ENCODE measurements at places on chromosomes 1 and 21. TPM values are rescaled to one million over a fixed set of nuclear protein-coding genes. Genes with fewer than 3 reads are reported as not detected.

DNA sequence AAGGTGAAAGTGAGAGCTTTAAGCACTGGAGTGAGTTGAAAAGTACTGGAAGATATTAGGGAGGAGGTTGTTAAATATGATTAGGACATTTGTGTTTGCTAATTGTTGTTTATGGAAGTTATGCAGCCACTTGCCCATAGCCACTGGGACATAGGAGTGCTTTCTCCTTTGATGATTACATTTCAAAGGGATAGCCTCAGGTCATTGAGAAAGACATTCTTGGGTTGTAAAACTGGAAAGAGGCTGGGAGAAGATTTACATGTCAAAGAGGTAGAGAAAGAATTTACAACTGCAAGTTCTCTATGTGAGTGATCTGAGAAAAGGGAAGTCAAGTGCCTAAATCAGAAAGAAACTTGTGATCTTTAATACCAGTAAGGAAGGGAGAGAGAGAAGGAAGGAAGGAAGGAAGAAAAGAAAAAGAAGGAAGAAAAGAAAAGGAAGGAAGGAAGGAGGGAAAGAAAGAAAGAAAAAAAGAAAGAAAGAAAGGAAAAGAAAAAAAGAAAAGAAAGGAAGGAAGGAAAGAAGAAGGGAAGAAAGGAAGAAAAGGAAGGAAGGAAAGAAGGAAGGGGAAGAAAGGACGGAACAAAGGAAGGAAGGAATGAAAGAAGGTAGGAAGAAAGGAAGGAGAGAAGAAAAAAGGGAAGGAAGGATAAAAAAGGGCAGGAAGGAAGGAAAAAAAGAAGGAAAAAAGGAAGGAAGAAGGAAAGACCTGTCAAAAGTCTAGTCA is 284.6 kb upstream of the DPYD start:
- H3K36me3 ChIP-seq, result no peaks in the 10 kb centered on the region
- H3K27me3 ChIP-seq, result peaks cover under 1% of the 10 kb centered on the region
- no peak for DNase-seq
- no peak overlapping the region for H3K4me3 ChIP-seq
- H3K27ac ChIP-seq, result no peak overlapping the region

- H3K27me3 ChIP-seq, result no peaks in the 10 kb centered on the region
- peaks cover 65% of the 10 kb centered on the region for H3K36me3 ChIP-seq
- H3K27ac ChIP-seq, result peak overlapping the region; percentile 91
- H3K4me3 ChIP-seq, result peak overlapping the region; percentile 94
- peaks cover 36% of the 10 kb centered on the region for H3K4me1 ChIP-seq
Measured at GRCh38 chr1:150577557-150578271, 1.7 kb downstream of the MCL1 start.

- H3K27ac ChIP-seq, result peak overlapping the region; percentile 21
- peaks cover 5% of the 10 kb centered on the region for H3K27me3 ChIP-seq
- H3K36me3 ChIP-seq, result no peaks in the 10 kb centered on the region
Measured at GRCh38 chr1:6157528-6158174, 22.5 kb downstream of the CHD5 start.

- DNase-seq, result peak; percentile 62
- H3K4me1 ChIP-seq, result peaks cover 3% of the 10 kb centered on the region
- no peaks in the 10 kb centered on the region for H3K27me3 ChIP-seq
- no peak overlapping the region for H3K4me3 ChIP-seq
- H3K27ac ChIP-seq, result no peak overlapping the region
- peaks cover 37% of the 10 kb centered on the region for H3K36me3 ChIP-seq
Measured at GRCh38 chr1:53878492-53879105, 11.0 kb downstream of the YIPF1 start.

GRCh38 chr21:23003951-23004350 is 2005.7 kb downstream of the NCAM2 start:
- no peaks in the 10 kb centered on the region for H3K4me1 ChIP-seq
- no peak overlapping the region for H3K4me3 ChIP-seq
- H3K27me3 ChIP-seq, result no peaks in the 10 kb centered on the region
- no peak overlapping the region for H3K27ac ChIP-seq
- H3K36me3 ChIP-seq, result no peaks in the 10 kb centered on the region
- no peak for DNase-seq

- DNase-seq, result peak; percentile 77
- H3K27me3 ChIP-seq, result peaks cover 5% of the 10 kb centered on the region
- peak overlapping the region; percentile 76 for H3K27ac ChIP-seq
Measured at GRCh38 chr1:116006486-116006964, 30.2 kb downstream of the SLC22A15 start.

- DNase-seq, result no peak
- peaks cover 10% of the 10 kb centered on the region for H3K27me3 ChIP-seq
- no peaks in the 10 kb centered on the region for H3K36me3 ChIP-seq
- H3K4me3 ChIP-seq, result no peak overlapping the region
- H3K27ac ChIP-seq, result no peak overlapping the region
Measured at GRCh38 chr1:208137193-208137592, 107.0 kb downstream of the PLXNA2 start.

- peaks cover 7% of the 10 kb centered on the region for H3K4me1 ChIP-seq
- no peak for DNase-seq
- H3K27me3 ChIP-seq, result no peaks in the 10 kb centered on the region
- H3K27ac ChIP-seq, result no peak overlapping the region
Measured at GRCh38 chr1:25501235-25502058, 42.0 kb upstream of the LDLRAP1 start.

DNA sequence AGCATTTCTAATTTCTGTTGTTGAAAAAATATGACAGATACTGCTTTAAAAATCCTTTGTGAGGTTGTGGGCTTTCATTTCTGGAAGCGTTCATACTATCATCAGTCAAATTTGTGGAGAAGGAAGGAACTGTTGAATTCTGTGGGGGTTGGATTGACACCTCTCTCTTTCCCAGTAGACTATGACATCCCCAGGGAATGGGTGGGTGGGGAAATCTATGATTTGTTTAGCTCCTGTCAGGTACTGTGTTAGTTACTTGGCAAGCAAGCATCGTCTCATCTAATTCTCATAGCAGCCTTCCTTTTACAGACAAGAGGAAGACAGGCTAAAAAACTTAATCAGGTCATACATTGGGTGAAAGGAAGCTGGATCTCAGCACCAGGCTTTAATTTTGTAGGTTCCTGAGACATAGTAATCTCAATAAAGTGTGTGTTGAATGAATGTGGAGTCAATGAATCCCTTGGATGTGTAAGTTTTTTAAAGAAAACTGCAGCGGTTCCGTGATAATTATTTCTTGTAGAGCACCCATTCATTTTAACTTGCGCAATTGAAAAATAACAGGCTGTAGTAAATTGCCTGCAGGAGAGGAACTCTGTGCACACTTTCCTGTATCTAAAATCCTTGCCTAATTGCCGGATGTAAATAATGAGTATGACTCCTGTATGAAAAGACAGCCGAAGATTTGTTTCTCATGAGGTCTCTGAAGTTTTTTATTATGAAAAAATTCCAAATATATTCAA is 60.6 kb downstream of the MYOM3 start:
- no peaks in the 10 kb centered on the region for H3K36me3 ChIP-seq
- H3K4me1 ChIP-seq, result no peaks in the 10 kb centered on the region
- H3K27ac ChIP-seq, result no peak overlapping the region
- no peak overlapping the region for H3K4me3 ChIP-seq
- peaks cover 4% of the 10 kb centered on the region for H3K27me3 ChIP-seq

DNA sequence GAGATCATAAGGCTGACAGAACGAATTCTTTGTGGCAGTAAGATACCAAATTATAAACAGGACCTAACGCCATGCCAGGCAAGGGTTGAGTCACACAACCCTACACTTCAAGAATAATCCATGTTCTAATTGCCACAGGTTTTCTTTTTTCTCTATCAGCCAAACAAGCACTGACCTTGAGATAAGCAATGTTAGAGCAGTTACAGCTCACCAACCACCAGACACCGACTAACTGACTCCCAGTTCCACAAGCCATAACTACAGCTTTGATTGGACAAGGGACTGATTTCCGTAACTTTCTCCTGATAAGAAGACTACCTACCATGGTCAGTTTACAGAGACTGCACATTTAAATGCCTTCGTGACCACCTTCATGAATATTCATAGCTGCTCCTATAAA is 149.6 kb downstream of the PTPRU start:
- no peaks in the 10 kb centered on the region for H3K4me1 ChIP-seq
- H3K4me3 ChIP-seq, result no peak overlapping the region
- no peaks in the 10 kb centered on the region for H3K36me3 ChIP-seq
- H3K27me3 ChIP-seq, result peaks cover 14% of the 10 kb centered on the region
- H3K27ac ChIP-seq, result no peak overlapping the region
- no peak for DNase-seq

GRCh38 chr1:42392255-42392654 is 11.7 kb downstream of the RIMKLA start:
- no peak overlapping the region for H3K4me3 ChIP-seq
- peaks cover 10% of the 10 kb centered on the region for H3K4me1 ChIP-seq
- H3K36me3 ChIP-seq, result no peaks in the 10 kb centered on the region

DNA sequence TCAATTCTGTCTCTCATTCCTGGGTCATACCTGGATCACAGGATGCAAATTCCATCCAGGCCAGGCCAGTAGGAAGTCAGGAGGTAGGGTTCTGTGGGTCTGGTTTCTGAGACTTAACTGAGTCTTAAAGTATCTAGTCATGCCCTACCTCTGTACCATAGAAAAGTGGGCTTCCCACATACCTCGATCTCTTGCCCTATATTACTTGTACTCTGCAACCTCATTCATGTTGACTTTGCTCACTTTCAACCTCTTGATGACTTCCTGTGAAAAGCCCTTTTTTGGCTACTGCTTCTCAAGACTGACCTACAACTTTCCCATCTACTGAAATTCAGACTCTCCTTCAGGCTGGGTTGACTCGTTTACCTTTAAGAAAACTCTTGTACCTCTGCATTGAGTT is 128.9 kb upstream of the C8B start:
- no peak for DNase-seq
- no peaks in the 10 kb centered on the region for H3K27me3 ChIP-seq
- H3K4me3 ChIP-seq, result no peak overlapping the region
- no peaks in the 10 kb centered on the region for H3K4me1 ChIP-seq
- no peak overlapping the region for H3K27ac ChIP-seq

- peaks cover 20% of the 10 kb centered on the region for H3K36me3 ChIP-seq
- peak overlapping the region; percentile 89 for H3K27ac ChIP-seq
- H3K27me3 ChIP-seq, result no peaks in the 10 kb centered on the region
Measured at GRCh38 chr1:151838222-151839081, 1.2 kb downstream of the C2CD4D start.

DNA sequence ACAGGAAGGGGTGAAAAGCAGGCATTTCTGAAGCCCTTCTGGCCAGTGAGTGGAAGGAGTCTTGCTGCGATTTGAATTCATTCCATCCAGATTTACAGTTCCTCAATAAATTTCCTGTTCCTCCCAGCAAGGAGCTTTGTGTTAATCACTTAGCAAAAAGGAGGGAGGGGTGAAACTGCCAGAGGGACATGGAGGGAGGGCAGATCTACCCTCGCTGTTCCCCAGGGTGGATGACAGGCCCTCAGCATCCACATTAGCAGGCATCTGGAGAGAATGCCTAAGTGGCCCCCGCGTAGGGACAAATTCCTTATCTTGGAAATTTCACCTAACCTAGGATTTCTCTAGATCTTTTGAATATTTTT is 1.2 kb downstream of the ETV3 start:
- peaks cover 74% of the 10 kb centered on the region for H3K4me1 ChIP-seq
- H3K27ac ChIP-seq, result peak overlapping the region; percentile 88
- peaks cover 51% of the 10 kb centered on the region for H3K36me3 ChIP-seq
- DNase-seq, result peak; percentile 57

The CD1E gene
- total RNA-seq, result not detected

The SELP gene
- total RNA-seq, result not detected

The SV2A gene
- total RNA-seq, result 18.0 TPM

The BNIPL gene
- total RNA-seq, result 0.85 TPM

The LRRC7 gene
- total RNA-seq, result not detected

The RIPPLY3 gene
- 0.26 TPM for total RNA-seq

All from activated CD4-positive, alpha-beta T cell treated with anti-CD3 and anti-CD28 coated beads, Interleukin-2, amount 10 ng/mL, durations not matched to agents 24 days and 14 days (primary cell).